ENCODE measurements at places on chromosomes 2 and 18. TPM values are rescaled to one million over a fixed set of nuclear protein-coding genes. Genes with fewer than 3 reads are reported as not detected.

The EIF2B4 gene
- 22.7 TPM for total RNA-seq

The OSBPL6 gene
- total RNA-seq: 0.65 TPM

The WDR7 gene
- total RNA-seq: 64.3 TPM

The MOCOS gene
- 0.32 TPM for total RNA-seq

The SERPINB7 gene
- 0.16 TPM for total RNA-seq

The KLHL30 gene
- not detected for total RNA-seq

The CD207 gene
- total RNA-seq: 0.16 TPM

The GALNT3 gene
- total RNA-seq: not detected

The MLPH gene
- total RNA-seq: 0.81 TPM

The NOSTRIN gene
- total RNA-seq: 6.1 TPM

All from bladder microvascular endothelial cell (primary cell).